ENCODE measurements at places on chromosomes 4 and X. TPM values are rescaled to one million over a fixed set of nuclear protein-coding genes. Genes with fewer than 3 reads are reported as not detected.

NXF2B gene
- not detected for total RNA-seq

HUWE1 gene
- total RNA-seq: 100 TPM

DNA sequence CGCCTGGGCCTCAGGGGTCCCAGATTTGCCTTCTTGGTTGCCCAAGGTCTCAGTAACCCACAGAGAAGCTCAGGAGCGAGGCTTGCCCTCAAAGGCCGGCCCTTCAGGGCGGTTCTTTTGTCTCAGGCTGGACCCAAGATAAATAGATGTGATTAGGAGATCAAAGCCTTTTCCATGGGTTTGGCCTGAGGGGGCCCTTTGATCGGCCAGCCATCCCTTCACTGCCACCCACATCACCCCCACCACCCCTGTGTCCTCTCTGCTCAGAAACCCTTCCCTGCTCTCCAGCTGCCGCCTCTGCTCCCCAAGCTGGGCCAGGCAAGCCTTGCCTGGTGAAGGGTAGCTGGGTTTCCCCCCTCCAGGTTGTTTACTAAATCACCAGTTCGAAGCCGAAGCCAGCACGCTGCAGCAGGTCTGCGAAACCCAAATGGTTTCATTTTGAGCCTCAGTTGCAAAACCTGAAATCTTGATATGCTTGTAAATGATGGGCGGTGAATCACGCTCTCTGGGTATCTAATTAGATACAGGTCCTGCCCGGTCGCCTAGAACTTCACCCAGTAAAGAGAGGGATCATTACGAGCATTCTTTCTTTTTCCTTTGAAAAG lies 202.6 kb upstream of the BCOR start:
- DNase-seq: no peak

REELD1 gene
- not detected for total RNA-seq

SCRG1 gene
- 2.5 TPM for total RNA-seq

DNA sequence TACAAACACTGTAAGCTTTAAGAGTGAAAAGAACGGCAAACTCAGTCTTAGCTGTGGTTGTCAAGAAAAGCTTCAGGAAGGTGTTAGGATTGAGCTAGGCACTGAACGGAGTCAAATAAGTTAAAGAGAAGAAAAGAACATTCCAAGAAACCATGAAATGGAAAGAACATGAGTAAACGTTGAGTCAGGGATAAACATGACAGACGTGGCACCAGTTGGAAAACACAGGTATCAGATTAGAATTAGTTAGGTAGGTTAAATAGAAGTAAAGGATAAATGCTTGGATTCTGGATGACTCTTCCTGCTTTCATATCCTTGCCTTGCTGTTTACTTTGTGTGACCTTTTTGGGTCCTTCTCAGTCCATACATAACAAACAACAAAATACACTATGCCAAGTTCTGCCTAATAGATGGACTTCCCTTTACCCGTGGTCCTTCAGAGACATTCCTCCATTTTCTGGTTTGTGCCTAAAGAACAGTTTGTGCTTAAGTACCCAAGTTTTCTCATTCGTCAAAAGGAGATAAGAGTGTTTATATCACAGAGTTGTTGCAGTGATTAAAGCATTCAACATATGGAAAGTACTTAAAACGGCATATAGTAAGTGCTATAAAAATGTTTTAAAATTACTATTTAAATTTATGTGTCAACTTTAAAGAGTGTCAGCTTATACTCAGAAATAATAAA lies 446.9 kb downstream of the TMA16 start:
- DNase-seq: no peak
